ENCODE measurements at places on chromosomes 13 and 19.

GRCh38 chr13:44710576-44710975 lies 134.4 kb upstream of the TSC22D1 start:
- no peak for DNase-seq

GRCh38 chr19:17454576-17455071 lies 6.1 kb downstream of the NXNL1 start:
- no peak for DNase-seq

GRCh38 chr19:48391100-48392005 lies at the start of gene KDELR1:
Gene KDELR1 (minus strand): TSS chr19:48391551. CDS start chr19:48391358, 193 bp downstream.
- DNase-seq, result peak; percentile 92

GRCh38 chr19:17854061-17854460 lies 5.6 kb upstream of the RPL18A start:
- DNase-seq, result no peak

DNA sequence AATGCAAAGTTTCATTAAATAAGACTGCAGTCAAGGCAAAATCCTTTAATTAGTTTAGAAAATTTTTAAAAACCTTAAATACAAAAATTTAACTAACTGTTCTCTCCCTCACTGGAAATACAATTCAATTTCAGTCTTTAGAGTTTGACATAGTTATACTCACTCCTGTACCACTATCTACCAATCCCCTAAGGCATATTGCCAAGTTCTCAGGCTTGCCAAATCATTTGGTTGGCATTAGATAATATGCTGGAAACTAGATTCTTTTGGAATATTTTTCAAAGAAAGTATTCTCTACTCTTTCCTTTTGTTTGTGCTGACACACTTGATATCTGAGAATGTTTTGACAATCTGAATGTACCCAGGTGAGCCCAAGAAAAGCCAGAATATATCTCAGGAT lies 77.2 kb downstream of the TSC22D1 start:
- DNase-seq, result no peak

Data from activated effector memory CD4-positive, alpha-beta T cell treated with anti-CD3 and anti-CD28 coated beads, Interleukin-2, amount 50 U/mL, for 16 hours (primary cell).